ENCODE measurements at places on chromosomes 16 and 17.
A peak's percentile ranks its signal among the peaks of the same experiment; 100 is the strongest.

- no peak for DNase-seq
These were observed 6.2 kb downstream of the EPN3 start for GRCh38 chr17:50538549-50539410.

DNA sequence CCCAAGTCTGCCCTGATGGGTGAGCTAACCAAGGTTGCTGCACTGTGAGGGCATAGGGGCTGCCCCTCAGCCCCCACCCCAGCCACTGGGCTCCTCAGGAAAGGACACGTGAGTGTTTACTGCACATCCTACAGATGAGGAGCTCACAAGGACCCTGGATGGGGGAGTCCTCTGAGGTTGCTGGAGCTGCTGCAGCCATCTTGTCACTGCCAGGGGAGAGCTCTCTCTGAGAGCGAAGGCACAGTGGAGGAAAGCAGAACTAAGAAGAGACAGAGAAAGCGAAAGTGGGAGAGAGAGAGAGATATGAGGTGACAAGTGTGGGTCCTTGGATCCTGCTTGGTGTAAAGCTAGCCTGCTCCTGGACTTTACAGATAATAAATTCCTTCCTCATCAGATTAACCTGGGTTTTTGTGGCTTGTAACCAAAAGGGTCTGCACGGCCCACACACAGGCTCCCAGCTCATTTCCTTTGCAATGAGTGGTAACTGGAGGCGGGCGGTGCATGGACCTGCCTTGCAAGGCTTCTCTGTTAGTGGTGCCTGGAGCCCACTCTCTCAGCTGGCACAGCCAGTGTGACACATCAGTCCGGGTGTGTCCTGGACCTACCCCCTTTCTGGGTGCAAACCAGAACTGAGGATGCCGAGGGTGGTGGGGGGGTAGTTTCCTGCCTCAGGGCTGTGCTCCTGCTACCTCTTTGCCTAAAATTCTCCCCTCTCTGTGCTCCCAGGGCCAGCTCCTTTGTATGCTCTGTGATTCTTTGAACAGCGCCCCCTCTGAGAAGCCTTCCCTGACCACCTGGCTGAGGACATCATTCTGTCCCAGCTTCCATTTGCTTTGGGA lies 14.2 kb downstream of the SNX20 start:
- no peak for DNase-seq

GRCh38 chr17:78647032-78647431 lies 69.8 kb upstream of the DNAH17 start:
- no peak for DNase-seq

DNA sequence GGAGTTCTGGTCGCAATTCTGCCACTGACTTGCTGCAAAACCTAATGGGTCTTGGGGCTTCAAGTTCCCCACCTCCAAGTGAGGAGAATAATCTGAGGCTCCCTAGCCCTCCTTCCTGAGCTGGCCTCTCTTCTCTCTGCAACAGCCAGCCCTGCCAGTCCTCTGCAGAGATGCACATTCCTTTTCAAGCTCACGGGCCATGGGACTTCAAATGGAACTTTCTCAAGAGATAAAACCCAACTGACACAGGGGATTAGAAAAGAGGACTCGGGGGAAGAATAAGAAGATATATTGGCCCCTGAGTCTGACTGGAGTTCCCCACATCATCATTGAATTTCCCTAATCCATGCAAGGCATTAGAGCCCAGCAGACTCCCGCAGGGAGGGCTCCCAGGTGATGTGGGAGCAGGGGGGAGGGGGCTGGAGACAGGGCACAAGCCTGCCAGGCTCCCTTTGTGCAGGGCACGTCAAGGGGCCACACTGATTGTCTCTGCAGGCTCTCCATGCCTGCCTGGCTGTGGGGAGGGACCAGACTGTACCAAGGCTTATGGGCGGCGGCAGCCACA lies 131.0 kb downstream of the CCDC144A start:
- DNase-seq: no peak

GRCh38 chr17:17940441-17940911 lies 31.7 kb downstream of the TOM1L2 start:
- DNase-seq: peak; percentile 65

- DNase-seq: no peak
These were observed 24.4 kb downstream of the PIEZO1 start for GRCh38 chr16:88760424-88761142.

GRCh38 chr17:66612993-66613392 lies 221.9 kb upstream of the CACNG5 start:
- no peak for DNase-seq

GRCh38 chr16:4133897-4134372 lies 17.7 kb upstream of the ADCY9 start:
- DNase-seq: no peak

DNA sequence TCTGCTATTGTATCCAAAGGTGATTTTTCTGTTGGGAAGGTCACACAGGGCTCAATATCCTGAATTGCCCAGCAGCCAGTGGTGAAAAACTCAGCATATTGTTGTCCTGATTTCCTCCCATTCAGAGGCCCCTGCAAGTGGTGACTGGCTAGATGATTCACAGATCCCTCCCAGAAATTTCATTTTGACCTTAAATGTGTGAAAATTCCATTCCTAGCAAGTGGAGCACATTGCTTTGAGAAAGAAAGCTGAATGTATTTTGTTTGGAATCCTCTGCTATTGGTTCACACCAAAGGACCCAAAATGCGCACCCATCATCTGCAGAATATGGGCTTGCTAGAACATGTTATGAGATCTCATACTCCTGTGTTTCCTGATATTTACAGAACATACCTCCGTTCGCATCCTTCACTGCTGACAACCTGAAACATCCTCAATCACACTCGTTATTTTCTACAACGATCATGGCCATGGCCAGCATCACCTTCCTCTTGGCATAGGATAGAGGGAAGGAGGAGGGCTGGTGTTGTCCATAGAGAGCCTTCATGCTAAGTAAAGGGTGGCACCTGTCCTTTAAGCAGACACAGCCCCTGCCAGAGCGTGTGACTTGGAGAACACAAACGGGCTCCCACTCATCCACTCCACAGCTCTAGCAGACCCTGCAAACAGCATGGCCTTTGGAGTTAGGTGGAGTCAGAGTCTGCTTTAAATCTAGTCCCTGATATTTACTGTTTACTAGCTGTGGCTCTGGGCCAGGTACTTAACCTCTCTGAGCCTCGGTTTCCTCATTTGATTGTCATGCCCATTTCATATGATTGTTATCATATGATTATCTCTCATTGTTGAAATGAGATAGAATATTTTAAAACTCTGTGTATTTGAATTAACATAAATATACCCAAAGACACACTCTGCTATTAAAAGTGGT lies 30.4 kb upstream of the NFAT5 start:
- DNase-seq: no peak

DNA sequence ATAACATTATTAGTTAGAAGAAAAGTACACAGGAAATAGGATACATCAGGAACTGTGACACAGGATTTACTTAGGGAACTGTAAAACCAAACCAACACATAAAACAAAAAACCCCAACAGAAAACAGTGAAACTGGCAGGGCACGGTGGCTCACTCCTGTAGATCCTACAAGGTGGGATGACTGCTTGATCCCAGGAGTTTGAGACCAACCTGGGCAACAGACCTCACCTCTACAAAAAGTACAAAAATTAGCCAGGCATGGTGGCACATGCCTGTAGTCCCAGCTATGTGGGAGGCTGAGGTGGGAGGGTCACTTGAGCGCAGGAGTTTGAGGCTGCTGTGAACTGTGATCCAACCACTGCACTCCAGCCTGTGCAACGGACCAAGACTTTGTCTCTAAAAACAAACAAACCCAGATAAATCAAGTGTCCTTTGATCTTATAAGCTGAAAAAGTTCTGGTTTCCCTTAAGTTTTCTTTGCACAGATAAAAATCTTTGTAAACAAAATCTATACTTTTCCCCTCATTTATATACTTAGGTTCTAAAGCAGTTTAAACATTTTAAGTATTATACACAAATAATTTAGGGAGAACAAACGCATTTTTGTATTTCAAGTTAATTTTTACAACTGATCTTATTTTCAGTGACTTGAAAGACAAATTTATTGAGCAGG lies 111.5 kb upstream of the TOB1 start:
- no peak for DNase-seq

GRCh38 chr16:8931859-8932258 lies 31.8 kb downstream of the USP7 start:
- DNase-seq: no peak

- DNase-seq: peak; percentile 87
These were observed 32.8 kb downstream of the MYO15A start for GRCh38 chr17:18141210-18141803.

- DNase-seq: no peak
These were observed 73.4 kb downstream of the MYO1D start for GRCh38 chr17:32803544-32803943.

GRCh38 chr17:64053101-64053500 lies 32.7 kb upstream of the ICAM2 start:
- no peak for DNase-seq

DNA sequence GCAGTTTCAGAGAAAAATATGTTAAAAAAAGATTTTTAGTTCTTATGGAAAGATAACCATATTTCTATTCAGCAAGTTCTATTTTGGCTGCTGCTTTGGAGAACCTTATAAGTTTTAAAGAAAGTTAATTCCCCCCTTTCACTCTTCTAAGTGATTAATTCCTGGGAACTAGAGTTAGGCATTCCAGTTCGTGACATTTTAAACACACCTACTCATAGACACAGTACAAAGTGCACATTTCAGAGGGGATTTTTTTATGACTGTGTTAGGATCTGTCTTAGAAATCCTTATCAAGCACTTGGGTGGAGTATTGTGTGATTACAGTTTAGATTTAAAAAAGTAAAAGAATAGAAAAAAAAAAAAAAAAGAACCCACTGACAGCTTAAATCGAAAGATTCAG lies 3.5 kb upstream of the CDH11 start:
- no peak for DNase-seq

DNA sequence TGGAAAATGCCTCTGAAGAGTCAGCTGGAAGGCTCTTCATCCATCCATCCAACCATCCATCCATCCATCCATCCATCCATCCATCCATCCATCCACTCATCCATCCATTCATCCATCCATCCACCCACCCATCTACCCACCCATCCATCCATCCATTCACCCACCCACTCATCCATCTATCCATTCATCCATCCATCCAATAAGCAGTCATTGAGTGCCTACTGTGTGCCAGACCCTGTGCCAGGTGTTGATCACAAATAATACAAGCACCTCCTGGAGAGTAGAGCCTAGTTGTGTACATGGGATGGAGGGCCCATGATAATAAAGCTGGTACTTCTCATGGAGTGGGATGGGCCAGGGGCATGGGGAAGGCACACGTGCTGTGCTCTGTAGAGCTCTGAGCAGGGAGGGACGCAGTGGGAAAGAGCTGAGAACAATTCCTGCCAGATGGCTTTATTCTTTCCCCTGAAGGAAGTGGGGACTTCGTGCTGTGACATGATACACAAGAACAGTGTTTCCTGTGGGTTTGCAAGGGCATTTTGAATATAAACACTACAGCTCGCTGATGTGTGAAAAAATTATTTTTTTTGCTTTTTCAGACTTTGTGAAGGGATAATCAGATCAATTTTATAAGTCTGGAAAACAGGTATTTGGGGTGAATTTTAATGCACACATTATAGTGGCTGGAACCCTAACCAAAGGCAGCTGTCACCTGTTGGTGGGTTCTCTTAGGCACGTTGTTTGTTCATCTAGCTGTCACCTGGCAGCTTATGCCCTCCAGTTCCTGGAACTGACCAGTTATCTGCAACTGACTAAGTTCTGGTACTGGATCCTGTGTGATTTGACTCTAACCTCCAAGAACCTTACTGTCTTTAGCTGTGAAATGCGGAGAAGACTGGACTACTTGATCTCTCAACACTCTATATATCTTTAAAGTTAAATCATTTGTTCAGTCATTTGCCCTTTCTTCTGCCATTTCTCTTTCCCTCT lies 61.3 kb downstream of the PRKCB start:
- DNase-seq: no peak

DNA sequence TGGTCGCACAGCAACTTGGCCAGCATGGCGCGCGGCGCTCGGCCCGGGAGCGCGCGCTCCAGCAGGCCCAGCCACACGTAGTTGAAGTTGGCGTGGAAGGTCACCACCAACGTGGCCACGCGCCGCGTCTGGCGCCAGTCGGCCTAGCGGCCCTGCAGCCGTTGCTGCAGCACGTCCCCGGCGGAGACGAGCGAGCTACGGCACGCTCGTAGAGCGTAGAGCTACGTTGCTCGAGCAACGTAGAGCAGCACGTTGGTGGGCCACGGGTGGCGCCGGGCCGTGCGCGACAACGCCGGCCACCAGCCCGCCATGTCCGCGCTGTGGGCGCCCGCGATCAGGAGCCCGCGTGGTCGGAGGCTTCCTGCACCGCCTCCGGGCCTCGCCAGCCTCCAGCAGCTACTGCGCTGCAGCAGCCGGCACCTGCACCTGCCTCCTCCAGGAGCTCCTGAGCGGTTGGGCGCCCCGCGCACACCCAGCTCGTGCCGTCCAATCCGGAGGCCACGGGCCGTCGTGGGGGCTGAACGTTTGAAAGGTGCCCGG lies 13.4 kb upstream of the SULT1A1 start:
- DNase-seq: peak; percentile 58

DNA sequence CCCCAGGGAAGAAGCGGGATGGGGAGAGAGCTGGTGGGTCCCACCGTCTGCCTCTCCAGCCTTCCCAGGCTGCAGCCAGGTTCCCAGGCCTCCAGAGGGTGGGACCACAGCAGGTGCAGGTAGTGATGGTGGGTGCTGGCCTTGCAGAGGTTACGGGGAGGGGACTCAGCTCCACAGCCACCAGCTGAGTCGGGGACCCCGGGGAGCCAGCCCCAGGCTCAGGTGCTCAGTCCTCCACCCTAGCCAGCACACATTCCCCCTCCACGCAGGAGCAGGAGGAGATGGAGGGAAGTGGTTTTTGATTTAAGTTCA lies 5.0 kb downstream of the TP53I13 start:
- DNase-seq: no peak

- no peak for DNase-seq
These were observed 9.1 kb downstream of the FOXJ1 start for GRCh38 chr17:76131692-76132573.

Measured in spinal cord (tissue), 10 donors.